ENCODE measurements at places on chromosomes 16 and 17.
A peak's percentile ranks its signal among the peaks of the same experiment; 100 is the strongest.

DNA sequence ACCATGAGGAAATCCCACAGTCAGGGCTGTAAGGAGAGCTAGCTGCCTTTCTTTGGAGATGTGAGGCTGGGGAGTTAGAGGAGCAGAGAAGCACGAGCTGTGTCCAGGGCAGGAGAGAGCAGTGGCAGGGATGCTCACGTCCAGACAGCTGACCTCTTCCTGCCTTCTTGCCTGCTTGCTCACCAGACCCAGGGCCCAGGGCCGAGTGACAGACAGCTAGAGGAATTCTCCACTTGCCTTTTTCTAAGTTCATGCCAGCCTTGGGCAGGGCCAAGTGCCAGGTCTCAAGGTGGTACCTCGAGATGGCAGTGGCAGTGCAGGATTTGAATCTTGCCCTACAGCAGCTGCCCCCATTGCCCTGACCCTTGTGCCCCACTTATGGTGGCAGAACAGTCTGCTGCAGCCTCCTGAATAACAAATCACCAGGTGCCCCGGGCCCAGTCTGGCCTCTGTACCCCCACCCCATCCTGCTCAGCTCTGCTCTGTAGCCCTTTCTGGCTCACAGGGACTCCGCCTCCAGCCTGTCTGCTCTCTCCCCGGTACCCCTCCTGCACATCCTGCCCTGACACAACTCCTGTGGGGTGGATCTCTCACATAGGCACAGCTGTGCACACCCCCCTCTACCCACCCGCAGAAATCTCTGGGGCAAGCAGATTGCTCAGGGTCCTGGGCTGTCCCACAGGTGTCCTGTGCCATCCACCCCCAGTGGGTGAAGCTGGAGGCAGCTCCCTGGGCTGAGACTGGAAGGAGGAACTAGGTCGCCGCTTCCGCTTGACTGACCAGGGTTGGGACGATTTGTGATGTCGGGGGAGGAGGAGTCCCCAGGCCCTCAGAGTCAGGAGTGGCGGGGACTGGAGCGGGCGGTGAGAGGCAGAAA lies 25.9 kb downstream of the GRIN2C start:
- no peak for DNase-seq

DNA sequence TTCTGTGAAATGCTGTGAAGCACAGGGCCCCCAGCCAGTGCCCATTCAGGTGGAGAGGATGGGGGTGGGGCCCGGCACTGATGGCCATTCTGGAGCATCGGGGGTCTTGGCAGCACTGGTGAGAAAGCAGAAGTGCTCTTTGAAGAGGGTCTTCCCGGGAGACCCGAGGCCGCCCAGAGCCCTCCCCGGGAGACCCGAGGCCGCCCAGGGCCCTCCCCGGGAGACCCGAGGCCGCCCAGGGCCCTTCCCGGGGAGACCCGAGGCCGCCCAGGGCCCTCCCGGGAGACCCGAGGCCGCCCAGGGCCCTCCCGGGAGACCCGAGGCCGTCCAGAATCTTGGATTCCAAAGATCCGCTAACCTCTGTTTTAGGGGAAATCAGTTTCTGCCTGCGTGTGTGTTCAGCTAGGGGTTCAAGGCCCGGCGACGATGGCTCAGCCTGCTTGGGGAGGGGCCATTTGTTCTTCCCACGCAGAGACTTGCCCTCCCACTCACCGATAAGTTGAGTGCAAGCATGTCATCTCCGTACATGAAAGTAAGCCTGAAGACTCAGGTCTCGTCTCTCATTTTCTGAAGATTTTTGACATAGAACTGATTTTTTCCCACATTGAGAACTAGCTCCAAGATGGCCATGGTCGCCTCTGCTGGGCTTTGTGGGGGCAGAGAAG lies 35.2 kb upstream of the CAPN15 start:
- no peak for DNase-seq

DNA sequence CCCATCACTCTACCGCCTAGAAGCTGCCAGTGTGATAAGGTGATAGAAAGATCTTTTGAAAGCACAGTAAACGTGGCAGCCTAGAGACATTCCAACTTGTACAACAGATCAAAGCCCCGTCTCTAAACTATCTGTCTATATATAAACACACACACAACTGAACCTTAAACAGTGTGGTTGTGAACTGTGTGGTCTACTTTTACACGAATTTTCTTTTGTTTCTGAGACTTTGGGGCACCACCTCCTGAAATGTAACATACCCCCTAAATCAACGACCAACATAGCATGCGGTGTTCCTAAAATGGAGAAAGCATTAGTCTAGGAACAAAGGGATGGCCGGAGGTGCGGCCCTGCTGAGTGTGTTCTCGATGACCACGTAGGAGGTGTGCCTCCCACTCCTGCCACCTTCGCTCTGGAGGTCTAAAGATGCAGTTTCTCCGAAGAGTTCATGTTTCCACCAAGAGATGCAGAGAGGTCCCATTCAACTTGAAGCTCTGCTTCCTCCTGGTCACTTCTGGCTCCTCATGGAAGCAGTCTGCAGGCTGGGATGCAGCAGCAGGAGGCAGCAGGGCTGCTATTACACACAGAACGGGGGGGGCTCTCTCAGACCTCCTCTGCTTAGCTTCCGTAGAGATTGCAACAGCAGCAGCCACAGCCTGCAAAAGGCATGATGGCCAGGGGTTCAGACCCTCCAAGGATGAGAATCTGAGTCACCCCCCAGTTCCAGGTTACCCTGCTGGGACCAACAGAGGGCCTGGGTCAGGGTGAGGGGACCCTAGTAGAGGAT lies 22.6 kb upstream of the USP10 start:
- DNase-seq: no peak

- no peak for DNase-seq
These were observed 6.3 kb upstream of the TMEM114 start for GRCh38 chr16:8596581-8596980.

DNA sequence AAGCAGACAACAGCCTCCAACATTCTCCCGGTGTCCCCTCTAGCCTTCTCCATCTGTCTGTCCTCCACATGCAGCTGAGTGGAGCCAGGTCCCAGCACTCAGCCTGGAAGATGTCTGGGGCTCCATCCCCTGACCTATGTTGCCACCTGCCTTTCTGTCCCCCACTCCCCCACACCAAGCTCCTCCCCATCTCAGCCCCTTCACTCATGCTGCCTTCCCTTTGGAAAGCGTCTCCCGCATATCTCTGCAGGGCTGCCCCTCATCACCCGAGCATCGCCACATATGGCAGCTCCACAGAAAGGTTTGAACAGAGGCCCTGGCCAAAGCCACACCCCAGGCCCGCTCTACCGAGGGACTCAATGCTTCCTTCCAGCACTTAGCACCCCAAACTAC lies 24.2 kb downstream of the NSMCE1 start:
- DNase-seq: no peak

GRCh38 chr17:3667366-3668278 lies 756 bp downstream of the TAX1BP3 start:
- DNase-seq: peak; percentile 95

GRCh38 chr17:72472106-72472505 lies 351.3 kb downstream of the SOX9 start:
- no peak for DNase-seq

Measured in tongue (tissue), 3 donors.